ENCODE measurements at places on chromosomes 3 and 15. TPM values are rescaled to one million over a fixed set of nuclear protein-coding genes. Genes with fewer than 3 reads are reported as not detected.

The TAMM41 gene
- 20.1 TPM for total RNA-seq

The STRIT1 gene
- total RNA-seq, result not detected

The ZDHHC19 gene
- total RNA-seq, result not detected

The IQCH gene
- total RNA-seq, result 2.9 TPM

The MEIS2 gene
- total RNA-seq, result 3.1 TPM

The SRGAP3 gene
- total RNA-seq, result 8.0 TPM

The GABRR3 gene
- not detected for total RNA-seq

- DNase-seq, result no peak
Observed at GRCh38 chr15:83747050-83747717, 93.3 kb downstream of the ADAMTSL3 start.

DNA sequence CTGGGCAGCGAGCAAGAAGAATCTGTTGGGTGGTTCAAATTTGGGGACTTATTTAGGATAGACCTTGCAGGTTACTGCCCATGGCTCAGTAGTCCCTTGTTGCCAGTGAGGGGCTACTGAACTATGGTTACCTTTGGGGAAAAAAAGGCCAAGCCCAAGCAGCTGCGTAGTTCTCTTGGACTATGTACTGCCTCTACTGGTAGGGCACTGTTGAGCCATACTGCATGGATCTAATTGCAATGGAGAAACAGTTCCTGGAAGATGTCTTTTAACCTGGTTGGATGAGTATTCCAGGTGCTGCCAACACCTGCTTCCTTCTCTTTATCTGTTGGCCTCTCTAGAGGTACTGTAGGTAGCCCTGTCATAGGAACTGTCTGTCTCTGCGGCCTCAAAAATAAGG, 671.9 kb upstream of the CBLB start:
- DNase-seq, result no peak

- no peak for DNase-seq
Observed at GRCh38 chr3:4571690-4572334, 78.7 kb downstream of the ITPR1 start.

DNA sequence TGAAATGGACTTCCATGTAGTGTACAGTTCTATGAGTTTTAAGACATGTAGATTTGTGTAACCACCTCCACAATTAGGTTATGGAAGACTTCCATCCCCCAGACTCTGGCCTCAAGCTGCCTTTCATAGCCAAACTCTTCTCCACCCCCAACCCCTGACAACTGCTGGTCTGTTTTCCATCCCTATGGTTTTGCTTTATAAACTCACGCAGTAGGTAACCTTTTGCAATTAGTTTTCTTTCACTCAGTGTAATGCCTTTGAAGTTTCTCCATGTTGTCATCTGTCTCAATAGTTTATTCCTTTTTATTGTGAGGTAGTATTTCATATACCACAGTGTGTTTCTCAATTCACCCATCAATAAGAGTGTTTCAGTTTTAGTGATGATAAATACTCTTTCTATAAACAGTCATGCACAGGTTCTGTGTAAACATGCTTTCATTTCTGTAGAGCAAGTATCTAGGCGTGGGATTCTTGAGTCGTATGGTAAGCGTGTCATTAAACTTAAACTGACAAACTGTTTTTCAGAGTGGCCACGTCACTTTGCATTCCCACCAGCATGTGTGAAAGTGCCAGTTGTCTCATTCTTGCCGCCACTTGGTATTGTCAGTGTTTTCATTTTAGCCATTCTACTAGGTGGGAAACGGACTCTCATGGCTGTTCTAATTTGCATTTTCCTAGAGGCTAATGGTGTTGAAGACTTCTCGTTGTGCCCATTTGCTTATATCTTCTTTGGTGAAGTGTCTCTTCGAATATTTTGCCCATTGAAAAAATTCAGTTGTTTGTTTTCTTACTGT, 47.3 kb upstream of the ALDH1A3 start:
- no peak for DNase-seq

DNA sequence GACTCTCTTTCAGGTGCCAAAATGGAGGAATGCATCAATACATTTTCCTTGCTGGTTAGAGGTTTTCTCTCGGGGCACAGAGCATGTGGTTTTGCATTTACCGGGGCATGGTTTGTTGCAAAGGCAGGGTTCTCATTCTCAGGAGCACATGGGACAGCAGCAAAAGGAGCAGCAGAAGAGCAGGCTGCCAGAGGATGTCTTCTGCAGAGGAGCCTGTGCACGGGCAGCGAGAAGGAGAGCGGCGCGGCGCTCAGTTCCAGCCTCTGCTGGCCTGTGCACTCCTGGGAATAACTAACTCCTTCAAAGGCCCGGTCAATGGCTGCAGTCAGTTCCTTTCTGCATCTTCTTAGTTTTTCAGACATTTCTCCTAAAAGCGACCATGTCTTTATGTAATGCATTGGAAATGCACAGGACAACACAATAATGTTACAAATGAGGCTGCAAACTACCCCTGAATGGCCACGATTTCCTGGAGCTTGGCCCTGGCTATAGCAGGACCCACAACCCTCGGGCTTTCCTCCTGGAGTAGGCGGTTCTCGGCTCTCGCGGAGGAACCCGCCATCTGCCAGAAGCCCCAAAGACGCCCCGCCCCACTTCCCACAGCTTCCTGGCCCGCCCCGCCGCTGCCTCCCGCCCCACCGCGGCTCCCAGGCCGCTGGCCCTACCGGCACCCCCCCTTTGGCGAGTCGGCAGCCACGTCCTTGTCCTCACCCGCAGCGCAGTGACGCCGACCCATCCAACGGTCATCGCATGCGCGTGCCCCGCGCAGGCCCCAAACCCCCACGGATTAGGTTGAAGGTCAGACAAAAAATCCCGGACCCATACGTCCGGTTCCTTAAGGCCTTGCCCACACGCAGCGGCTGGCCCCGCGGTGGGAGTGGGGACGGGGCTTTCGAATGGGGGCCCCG, at the start of gene C3orf62:
C3orf62 (minus strand) TSS at position 758 of the 908 bp plus-strand sequence; CDS start at position 398, 360 bp downstream.
- DNase-seq, result peak; percentile 93
